CD8-positive, alpha-beta memory T cell (primary cell): ENCODE measurements at places on chromosomes 16 and 17. TPM values are rescaled to one million over a fixed set of nuclear protein-coding genes. Genes with fewer than 3 reads are reported as not detected.

DNA sequence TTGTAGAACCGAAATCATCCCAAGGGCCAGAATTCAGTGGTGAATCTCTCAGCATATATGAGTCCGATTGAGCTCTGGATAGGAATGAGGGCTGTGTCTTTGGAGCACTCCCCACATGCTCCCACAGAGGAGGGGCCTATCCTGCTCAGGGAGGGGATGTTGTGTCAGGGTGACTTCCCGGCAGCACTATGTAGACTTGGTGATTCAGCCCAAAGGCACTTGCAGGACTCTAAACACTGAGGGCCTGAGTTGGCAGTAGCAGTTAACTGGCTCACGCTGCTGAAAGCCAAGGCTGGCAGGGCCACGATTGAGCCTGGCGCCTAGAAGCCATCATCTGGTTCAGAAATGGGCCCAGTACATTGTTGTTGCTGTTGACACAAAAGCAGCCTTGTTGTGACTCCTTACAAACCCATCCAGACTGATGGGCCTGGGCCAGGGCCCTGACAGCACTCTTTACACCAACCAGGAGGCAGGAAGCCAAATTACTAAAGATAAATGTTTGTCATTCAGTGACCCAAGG is 31.9 kb downstream of the NMT1 start:
- H3K27ac ChIP-seq = no peak overlapping the region
- DNase-seq = no peak
- H3K27me3 ChIP-seq = no peaks in the 10 kb centered on the region
- H3K36me3 ChIP-seq = peaks cover 62% of the 10 kb centered on the region

Gene TP53TG3C
- not detected for total RNA-seq

GRCh38 chr16:84247331-84247730 is 7.5 kb upstream of the KCNG4 start:
- H3K4me3 ChIP-seq = no peak overlapping the region
- no peaks in the 10 kb centered on the region for H3K4me1 ChIP-seq
- H3K27ac ChIP-seq = no peak overlapping the region
- no peaks in the 10 kb centered on the region for H3K27me3 ChIP-seq

- H3K27ac ChIP-seq = no peak overlapping the region
- no peaks in the 10 kb centered on the region for H3K4me1 ChIP-seq
- H3K27me3 ChIP-seq = no peaks in the 10 kb centered on the region
Measured at GRCh38 chr17:62030264-62030663, 34.8 kb downstream of the MED13 start.

DNA sequence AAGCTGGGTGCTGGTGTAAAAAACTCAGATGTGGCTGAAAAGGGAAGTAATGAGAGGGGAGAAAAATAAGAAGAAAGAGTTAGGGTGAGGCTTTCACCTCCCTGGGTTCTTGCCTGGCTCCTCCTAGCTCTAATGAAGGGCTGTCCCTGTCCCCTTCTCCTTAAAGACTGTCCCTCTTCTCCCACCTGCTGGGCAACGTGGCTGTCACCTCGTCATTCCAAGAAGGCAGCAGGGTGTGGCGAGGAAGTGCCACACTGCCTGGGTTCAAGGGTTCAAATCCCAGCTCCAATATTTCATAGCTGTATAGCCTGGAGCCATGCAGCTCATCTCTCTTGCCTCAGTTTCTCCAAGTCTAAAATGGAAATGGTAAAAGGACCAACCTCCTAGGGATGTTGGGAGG is 122.5 kb upstream of the CACNG5 start:
- H3K4me3 ChIP-seq = no peak overlapping the region
- DNase-seq = no peak
- peaks cover 23% of the 10 kb centered on the region for H3K4me1 ChIP-seq
- H3K27ac ChIP-seq = no peak overlapping the region
- no peaks in the 10 kb centered on the region for H3K36me3 ChIP-seq
- no peaks in the 10 kb centered on the region for H3K27me3 ChIP-seq

- DNase-seq = no peak
- no peak overlapping the region for H3K27ac ChIP-seq
- H3K4me1 ChIP-seq = no peaks in the 10 kb centered on the region
- H3K27me3 ChIP-seq = no peaks in the 10 kb centered on the region
- H3K36me3 ChIP-seq = no peaks in the 10 kb centered on the region
Measured at GRCh38 chr17:80824549-80825470, 166.8 kb upstream of the CHMP6 start.

GRCh38 chr16:85461814-85462713 is 151.1 kb upstream of the GSE1 start:
- peaks cover 21% of the 10 kb centered on the region for H3K27me3 ChIP-seq
- peak overlapping the region; percentile 67 for H3K4me3 ChIP-seq
- H3K27ac ChIP-seq = peak overlapping the region; percentile 78
- H3K4me1 ChIP-seq = peaks cover 10% of the 10 kb centered on the region
- no peak for DNase-seq

DNA sequence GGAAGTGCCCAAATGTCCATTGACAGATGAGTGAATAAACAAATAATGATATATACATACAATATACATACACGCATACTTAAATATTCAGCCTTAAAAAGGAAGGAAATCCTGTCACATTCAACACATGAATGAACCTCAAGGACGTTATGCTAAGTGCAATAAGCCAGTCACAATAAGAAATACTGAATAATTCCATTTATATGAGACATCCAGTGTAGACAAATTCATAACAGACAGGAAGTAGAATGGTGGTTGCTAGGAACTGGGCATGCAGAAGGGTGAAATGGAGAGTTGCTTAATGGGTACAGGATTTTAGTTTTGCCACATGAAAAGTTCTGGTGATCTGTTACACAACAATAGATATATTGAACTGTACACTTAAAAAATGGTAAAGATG is 8.8 kb upstream of the ITGB4 start:
- no peak overlapping the region for H3K27ac ChIP-seq
- DNase-seq = no peak
- no peaks in the 10 kb centered on the region for H3K4me1 ChIP-seq
- peaks cover 4% of the 10 kb centered on the region for H3K27me3 ChIP-seq
- H3K4me3 ChIP-seq = no peak overlapping the region

DNA sequence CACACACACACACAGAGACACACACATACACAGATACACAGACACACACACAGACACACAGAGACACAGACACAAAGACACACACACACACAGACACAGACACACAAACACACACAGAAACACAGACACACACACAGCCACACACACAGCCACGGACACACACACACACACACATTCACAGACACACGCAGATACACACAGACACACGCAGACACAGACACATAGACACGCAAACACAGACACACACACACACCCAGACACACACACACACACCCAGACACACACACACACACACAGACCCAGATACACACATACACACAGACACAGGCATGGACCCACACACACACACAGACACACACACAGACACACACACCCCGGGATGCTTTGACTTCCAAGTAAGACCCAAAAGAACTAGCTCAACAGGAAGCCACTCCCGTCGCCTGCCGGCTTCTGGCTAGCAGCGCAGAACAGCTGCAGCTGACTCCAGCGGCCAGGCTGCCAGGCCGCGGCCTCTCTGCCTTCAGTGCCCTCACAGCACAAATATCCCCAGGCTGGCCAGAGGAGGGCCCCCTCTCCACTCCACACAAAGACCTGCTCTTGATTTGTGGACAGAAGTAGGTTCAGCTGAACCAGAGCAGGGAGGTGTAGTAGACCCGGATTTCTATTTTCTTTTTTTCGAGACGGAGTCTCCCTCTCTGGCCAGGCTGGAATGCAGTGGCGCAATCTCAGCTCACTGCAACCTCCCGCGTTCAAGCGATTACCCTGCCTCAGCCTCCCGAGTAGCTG is 6.0 kb upstream of the CHRNE start:
- H3K4me1 ChIP-seq = peaks cover 18% of the 10 kb centered on the region
- H3K27ac ChIP-seq = no peak overlapping the region
- no peak overlapping the region for H3K4me3 ChIP-seq
- no peaks in the 10 kb centered on the region for H3K36me3 ChIP-seq
- DNase-seq = peak; percentile 69
- H3K27me3 ChIP-seq = no peaks in the 10 kb centered on the region

- DNase-seq = no peak
- no peak overlapping the region for H3K4me3 ChIP-seq
- H3K27me3 ChIP-seq = no peaks in the 10 kb centered on the region
- no peaks in the 10 kb centered on the region for H3K36me3 ChIP-seq
- no peaks in the 10 kb centered on the region for H3K4me1 ChIP-seq
Measured at GRCh38 chr16:35131429-35131828, 1672.0 kb downstream of the TP53TG3F start.

DNA sequence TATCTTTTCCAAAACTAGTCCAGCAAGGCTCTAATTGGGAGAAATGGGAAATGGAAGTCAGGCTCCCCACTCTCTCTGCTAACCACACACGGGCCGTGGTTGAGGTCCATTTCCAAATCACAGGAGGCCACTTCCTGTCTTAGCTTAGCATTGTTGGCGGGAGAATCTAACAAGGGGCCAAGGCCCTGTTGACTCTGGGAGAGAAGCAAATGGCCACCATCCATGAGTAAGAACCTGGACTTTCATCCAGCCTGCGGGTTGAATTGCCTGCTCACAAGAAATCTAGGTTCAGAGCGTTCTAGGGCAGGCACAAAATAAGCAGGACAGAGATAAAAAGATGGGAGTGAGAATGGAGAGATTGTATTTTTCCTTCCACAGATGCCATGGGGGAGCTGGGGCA is 5.7 kb downstream of the FAM20A start:
- no peak for DNase-seq
- no peak overlapping the region for H3K27ac ChIP-seq
- H3K36me3 ChIP-seq = no peaks in the 10 kb centered on the region

Gene ADORA2B
- total RNA-seq = 0.95 TPM

- no peaks in the 10 kb centered on the region for H3K4me1 ChIP-seq
- H3K36me3 ChIP-seq = no peaks in the 10 kb centered on the region
- no peaks in the 10 kb centered on the region for H3K27me3 ChIP-seq
- H3K4me3 ChIP-seq = no peak overlapping the region
- H3K27ac ChIP-seq = no peak overlapping the region
- DNase-seq = no peak
Measured at GRCh38 chr16:68737730-68738629, 888 bp downstream of the CDH1 start.

DNA sequence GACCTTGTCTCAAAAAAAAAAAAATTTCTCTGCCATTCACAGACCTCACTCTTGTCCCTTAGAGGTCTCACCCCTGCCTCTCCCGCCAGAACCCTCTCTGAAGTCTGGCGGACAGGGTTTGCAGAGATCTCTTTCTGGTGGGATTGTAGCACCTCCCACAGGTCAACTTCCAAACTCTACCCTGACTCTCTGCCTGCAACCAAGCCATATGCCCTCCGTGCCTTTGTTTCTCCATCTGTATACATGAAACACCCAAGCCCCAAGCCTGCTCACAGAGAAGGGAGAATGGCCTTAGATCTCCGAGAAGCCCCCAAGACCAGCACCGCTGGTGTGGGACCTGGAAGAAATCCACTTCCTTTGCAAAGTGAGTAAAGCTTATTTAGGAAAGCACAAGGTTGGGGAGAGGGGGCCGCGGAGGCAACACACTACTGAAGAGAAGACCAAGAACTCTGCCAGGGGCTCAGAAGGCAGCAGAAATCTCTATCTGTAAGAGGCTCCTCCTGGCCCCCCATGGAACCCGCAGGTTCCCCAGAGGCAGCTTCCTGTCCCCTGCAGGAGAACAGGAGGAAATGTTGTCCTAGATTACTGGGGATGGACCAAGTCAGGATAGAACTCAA is 219.9 kb downstream of the C16orf78 start:
- no peak overlapping the region for H3K4me3 ChIP-seq
- peaks cover 8% of the 10 kb centered on the region for H3K4me1 ChIP-seq
- no peaks in the 10 kb centered on the region for H3K27me3 ChIP-seq
- no peak for DNase-seq
- no peaks in the 10 kb centered on the region for H3K36me3 ChIP-seq
- no peak overlapping the region for H3K27ac ChIP-seq

DNA sequence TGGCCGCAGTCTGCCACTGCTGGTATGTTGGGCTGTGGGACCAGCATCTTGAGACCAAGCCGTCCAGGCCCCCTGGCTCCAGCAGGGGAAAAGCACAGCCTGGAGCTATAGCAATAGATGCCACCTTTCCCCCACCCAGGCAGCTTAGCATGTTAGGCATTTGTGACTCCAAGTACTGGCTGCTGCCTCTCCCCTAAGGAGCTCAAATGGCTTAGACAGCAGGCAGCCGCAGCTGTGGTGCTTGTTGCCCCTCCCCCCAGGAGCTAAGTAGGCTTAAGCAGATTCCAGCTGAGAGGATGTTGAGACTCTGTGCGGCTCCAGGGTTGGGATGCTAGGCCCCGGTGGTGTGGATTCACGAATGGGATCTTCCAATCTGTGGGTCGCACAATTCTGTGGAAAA is 88.8 kb upstream of the ANKFN1 start:
- no peak overlapping the region for H3K27ac ChIP-seq
- no peaks in the 10 kb centered on the region for H3K4me1 ChIP-seq
- no peaks in the 10 kb centered on the region for H3K27me3 ChIP-seq
- H3K4me3 ChIP-seq = no peak overlapping the region
- no peak for DNase-seq

Gene PIPOX
- total RNA-seq = 1.8 TPM

DNA sequence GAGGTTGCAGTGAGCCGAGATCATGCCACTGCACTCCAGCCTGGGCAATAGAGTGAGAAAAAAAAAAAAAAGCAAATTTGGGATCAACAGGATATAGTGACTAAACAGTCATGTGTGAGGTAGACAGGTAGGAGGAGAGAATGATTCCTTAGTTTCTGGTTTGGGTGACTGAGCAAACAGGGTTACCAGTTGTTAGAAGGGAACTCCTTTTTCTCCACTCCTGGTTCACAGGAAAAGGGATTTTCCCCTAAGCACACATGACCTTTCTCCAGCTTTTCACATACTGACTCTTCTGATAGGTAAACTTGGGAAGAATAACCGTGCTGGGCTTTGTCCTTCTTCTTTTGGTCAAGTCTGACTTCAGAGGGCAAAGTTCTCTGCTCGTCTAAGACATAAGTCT is 17.3 kb upstream of the WSCD1 start:
- no peak overlapping the region for H3K27ac ChIP-seq
- no peak for DNase-seq
- no peaks in the 10 kb centered on the region for H3K27me3 ChIP-seq
- H3K4me1 ChIP-seq = no peaks in the 10 kb centered on the region
- no peaks in the 10 kb centered on the region for H3K36me3 ChIP-seq
- H3K4me3 ChIP-seq = no peak overlapping the region

DNA sequence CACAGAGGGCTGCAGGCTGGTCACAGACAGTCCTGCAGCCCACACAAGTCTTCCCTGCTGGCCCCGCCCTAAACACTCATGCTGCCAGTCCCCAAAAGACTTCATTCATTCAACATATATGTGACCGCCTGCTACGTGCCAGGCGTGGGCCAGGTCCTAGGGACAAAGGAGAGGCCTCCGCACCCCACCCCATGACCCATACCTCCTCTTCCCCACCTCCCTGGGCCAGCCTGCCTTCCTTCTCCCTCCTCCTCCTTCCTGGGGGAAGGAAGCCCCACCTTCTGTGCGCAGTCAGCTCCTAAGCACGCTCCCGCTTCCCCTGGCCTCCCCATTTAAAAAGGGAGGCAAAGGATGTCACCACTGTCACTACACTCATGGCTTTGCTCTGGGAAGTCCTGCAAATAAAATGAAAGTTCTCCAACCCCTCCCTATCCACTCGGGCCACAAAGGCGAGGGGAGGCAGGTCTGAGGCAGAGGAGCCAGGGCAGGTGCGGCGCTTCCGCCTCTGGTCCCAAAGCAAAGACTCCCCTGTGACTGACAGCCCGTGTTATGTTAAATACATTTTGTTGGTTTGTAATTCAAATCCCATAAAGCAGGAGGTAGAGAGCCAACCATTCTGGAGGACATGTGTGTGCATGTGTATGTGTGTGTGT is 9.0 kb downstream of the DNAAF8 start:
- no peaks in the 10 kb centered on the region for H3K27me3 ChIP-seq
- H3K4me3 ChIP-seq = no peak overlapping the region
- DNase-seq = no peak
- no peak overlapping the region for H3K27ac ChIP-seq

- H3K4me1 ChIP-seq = no peaks in the 10 kb centered on the region
- H3K27me3 ChIP-seq = no peaks in the 10 kb centered on the region
- no peaks in the 10 kb centered on the region for H3K36me3 ChIP-seq
- H3K4me3 ChIP-seq = no peak overlapping the region
Measured at GRCh38 chr17:2383628-2384167, 17.2 kb downstream of the MNT start.
